Activated CD4-positive, alpha-beta T cell treated with anti-CD3 and anti-CD28 coated beads for 36 hours (primary cell): ENCODE measurements at places on chromosomes 6 and 20. TPM values are rescaled to one million over a fixed set of nuclear protein-coding genes. Genes with fewer than 3 reads are reported as not detected.

MEP1A gene
- total RNA-seq, result not detected

GRCh38 chr6:109456111-109456583, 575 bp upstream of the MICAL1 start:
- peaks cover 16% of the 10 kb centered on the region for H3K36me3 ChIP-seq
- H3K4me3 ChIP-seq, result peak overlapping the region; percentile 87
- H3K27ac ChIP-seq, result no peak overlapping the region
- no peak for DNase-seq
- peaks cover 60% of the 10 kb centered on the region for H3K4me1 ChIP-seq

DNA sequence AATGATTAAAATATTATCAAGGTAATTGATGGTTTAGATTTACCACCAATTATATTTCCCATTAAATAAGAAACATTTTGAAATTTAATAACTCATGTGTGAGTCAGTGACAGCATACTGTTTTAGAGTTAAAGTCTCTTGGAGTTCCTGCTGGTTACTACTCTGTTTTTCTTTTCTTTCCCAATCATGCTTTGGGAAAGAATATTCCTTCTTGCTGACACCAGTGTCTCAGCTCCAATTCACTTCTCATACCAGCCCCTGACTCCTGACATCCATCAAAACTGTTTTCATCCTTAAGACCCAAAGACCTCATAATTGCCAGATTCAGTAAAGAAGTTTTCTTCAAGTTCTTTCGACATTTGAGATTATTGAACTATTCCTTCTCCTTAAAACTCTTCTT, 50.3 kb downstream of the AIG1 start:
- H3K4me3 ChIP-seq, result no peak overlapping the region
- H3K4me1 ChIP-seq, result peaks cover 10% of the 10 kb centered on the region
- no peak overlapping the region for H3K27ac ChIP-seq
- H3K27me3 ChIP-seq, result no peaks in the 10 kb centered on the region
- H3K36me3 ChIP-seq, result peaks cover 5% of the 10 kb centered on the region
- DNase-seq, result no peak

- no peak overlapping the region for H3K27ac ChIP-seq
- H3K4me1 ChIP-seq, result no peaks in the 10 kb centered on the region
- peaks cover 2% of the 10 kb centered on the region for H3K27me3 ChIP-seq
- no peak for DNase-seq
- no peaks in the 10 kb centered on the region for H3K36me3 ChIP-seq
These were observed 299.7 kb downstream of the PLCB1 start for GRCh38 chr20:8431538-8432434.

- no peak for DNase-seq
- peaks cover 90% of the 10 kb centered on the region for H3K4me1 ChIP-seq
- peaks cover 47% of the 10 kb centered on the region for H3K36me3 ChIP-seq
- H3K27ac ChIP-seq, result peak overlapping the region; percentile 35
- H3K27me3 ChIP-seq, result no peaks in the 10 kb centered on the region
These were observed 128.9 kb downstream of the HIVEP2 start for GRCh38 chr6:142816031-142816430.

DNA sequence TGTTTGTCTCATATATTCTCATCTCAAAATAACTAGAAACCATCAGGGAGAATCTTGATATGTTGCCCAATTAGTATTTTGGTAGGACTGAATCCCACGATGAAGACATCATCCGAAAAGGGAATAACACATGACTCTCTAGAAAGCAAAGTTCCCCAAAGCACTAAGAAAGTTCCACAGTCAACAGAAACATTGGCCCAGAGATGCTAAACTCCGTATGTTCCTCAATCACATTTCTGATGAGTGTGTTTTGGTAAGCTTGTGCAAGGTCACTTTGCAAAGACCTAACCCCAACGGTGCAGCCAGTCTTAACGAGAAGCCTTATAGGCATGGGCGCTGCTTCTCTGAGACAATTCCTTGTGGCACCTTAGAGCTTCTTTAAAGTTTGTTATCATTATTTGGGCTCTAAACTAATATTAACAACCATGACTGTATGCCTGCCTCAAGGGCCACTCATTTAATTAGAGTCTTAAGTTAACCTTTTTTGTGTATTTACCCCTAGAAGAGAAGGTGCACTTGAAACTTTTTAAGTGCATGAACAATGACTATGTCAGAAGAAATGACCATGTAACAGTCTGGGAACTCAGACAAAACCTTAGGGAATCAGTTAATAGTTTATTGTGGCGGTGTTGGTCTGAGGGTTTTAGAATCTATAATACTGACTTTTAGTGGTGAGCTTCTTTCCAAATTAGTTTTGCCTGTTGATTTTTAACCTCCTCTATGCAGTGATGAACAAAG, 202.0 kb upstream of the RAB32 start:
- no peaks in the 10 kb centered on the region for H3K4me1 ChIP-seq
- H3K27me3 ChIP-seq, result no peaks in the 10 kb centered on the region
- H3K36me3 ChIP-seq, result no peaks in the 10 kb centered on the region
- no peak for DNase-seq
- no peak overlapping the region for H3K27ac ChIP-seq
- no peak overlapping the region for H3K4me3 ChIP-seq
